ENCODE measurements at places on chromosomes 12 and 14.

- DNase-seq, result no peak
These were observed 26.9 kb upstream of the GCH1 start for GRCh38 chr14:54929556-54929955.

- DNase-seq, result no peak
These were observed 953 bp upstream of the NKX2-8 start for GRCh38 chr14:36583242-36583892.

GRCh38 chr14:34539407-34540180 is at the start of gene EAPP:
Gene EAPP, minus strand, starts transcription at chr14:34539701. Its CDS starts 73 bp downstream, at chr14:34539628.
- DNase-seq, result peak; percentile 96

- no peak for DNase-seq
These were observed 43.0 kb upstream of the GNPNAT1 start for GRCh38 chr14:52834440-52834842.

GRCh38 chr14:77105145-77105939 is 7.3 kb downstream of the CIPC start:
- no peak for DNase-seq

- DNase-seq, result no peak
These were observed 15.3 kb downstream of the RPS6KL1 start for GRCh38 chr14:74907744-74908143.

- no peak for DNase-seq
These were observed 16.1 kb upstream of the TSPAN9 start for GRCh38 chr12:3061059-3061458.

DNA sequence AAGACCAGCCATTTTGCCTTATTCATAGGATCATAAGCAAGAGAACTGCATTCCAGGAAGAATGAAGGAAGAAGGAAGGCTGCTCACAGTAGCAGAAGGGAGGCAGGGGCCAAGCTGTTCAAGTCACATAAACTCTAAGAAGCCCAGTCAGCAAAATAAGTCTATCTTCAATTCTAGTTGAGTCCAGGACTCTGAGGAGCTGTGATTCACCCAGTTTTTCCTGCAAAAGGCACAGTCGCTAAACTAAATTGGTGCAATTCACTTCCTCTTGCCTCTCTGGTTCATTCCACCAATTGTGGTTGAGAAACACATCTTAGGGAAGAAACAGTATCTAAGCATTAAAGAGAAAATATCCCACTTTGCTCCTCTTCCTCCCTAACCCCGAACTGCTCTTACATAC is 9.8 kb downstream of the ZNF641 start:
- no peak for DNase-seq

DNA sequence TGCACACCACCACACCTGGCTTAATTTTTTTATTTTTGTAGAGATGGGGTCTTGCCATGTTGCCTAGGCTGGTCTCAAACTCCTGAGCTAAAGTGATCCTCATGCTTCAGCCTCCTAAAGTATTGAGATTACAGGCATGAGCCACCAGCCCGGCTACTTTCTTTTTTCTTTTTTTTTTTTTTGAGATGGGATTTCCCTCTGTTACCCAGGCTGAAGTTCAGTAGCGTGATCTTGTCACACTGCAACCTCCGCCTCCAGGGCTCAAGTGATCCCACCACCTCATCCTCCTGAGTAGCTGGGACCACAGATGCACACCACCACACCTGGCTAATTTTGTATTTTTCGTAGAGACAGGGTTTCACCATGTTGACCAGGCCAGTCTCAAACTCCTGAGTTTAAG is 51.1 kb downstream of the LIMA1 start:
- DNase-seq, result no peak

- DNase-seq, result no peak
These were observed 300.5 kb downstream of the FBXL14 start for GRCh38 chr12:1293901-1294300.

- DNase-seq, result no peak
These were observed 24.7 kb downstream of the SLCO1B1 start for GRCh38 chr12:21155522-21156351.

- no peak for DNase-seq
These were observed 21.8 kb downstream of the APPL2 start for GRCh38 chr12:105214148-105214547.

- DNase-seq, result no peak
These were observed 607.8 kb downstream of the SNAPC1 start for GRCh38 chr14:62369919-62370560.

DNA sequence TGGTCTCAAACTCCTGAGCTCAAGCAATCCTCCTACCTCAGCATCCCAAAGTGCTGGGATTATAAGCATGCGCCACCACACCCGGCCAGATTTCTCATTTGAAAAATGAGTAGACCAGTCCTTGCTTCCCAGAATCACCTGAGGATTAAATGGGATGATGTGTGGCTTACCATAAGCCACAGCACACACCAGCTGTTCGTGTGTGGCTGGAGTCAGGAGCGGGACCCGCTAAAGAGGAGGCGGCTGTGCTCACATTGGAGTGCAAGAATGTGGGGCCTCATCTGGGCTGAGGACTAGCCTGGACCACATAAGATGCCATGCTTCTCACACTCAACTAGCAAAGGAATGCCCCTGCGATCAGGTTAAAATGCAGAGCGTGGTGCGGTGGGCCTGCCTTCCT is 6.7 kb upstream of the ALDH2 start:
- no peak for DNase-seq

DNA sequence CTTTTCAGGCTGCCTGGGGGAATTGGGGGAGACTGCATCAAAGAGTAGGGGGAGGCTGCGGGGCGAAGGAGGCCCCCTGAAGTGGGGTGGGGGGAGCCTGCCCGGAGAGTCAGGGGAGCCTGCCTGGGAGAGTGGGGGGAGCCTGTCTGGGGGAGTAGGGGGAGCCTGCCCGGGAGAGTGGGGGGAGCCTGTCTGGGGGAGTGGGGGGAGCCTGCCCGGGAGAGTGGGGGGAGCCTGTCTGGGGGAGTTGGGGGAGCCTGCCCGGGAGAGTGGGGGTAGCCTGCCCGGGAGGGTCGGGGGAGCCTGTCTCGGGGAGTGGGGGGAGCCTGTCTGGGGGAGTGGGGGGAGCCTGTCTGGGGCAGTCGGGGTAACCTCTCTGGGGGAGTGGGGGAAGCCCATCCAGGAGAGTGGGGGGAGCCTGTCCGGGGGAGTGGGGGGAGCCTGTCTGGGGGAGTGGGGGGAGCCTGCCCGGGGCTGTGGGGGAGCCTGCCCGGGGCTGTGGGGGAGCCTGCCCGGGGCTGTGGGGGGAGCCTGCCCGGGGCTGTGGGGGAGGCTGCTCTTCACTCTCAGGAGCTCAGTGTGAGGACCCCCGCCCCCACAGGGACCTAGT is 6.5 kb upstream of the DEGS2 start:
- no peak for DNase-seq

Measured in CD4-positive, alpha-beta T cell treated with Interleukin-4 for 4 hours (primary cell).